ENCODE measurements at places on chromosomes 2 and 18.

- no peak for DNase-seq
These were observed 115.5 kb downstream of the TWIST2 start for GRCh38 chr2:238963161-238963970.

GRCh38 chr2:165631089-165631488, 161.6 kb downstream of the CSRNP3 start:
- no peak for DNase-seq

GRCh38 chr2:37324536-37324785, 172 bp downstream of the PRKD3 start:
- DNase-seq = no peak

DNA sequence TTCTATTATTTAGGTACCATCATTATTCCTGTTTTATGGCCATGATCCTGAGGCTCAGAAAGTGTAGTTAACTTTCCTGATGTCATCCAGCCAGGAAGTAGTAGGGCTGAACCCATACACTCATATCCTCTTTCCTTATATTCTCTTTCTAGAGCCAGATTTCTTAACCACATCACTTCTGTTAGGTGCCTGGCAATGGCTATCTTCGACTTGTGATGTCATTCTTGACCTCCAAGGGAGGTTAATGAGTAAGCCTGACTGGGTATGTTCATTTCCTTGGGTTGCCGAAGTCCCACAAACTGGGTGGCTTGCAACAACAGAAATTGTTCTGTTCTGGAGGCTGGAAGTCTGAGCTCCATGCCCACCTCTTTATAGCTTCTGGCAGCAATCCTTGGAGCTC, 43.4 kb downstream of the ITGB6 start:
- peak; percentile 63 for DNase-seq

GRCh38 chr2:8678731-8679566, 2.9 kb upstream of the ID2 start:
- DNase-seq = peak; percentile 76

GRCh38 chr18:13270279-13270855, 51.8 kb downstream of the LDLRAD4 start:
- DNase-seq = no peak

- no peak for DNase-seq
These were observed 93.0 kb upstream of the MYO3B start for GRCh38 chr2:170084820-170085491.

GRCh38 chr2:157312866-157313486, 12.6 kb downstream of the ERMN start:
- no peak for DNase-seq

GRCh38 chr2:11764359-11764758, 17.9 kb downstream of the LPIN1 start:
- DNase-seq = no peak

- no peak for DNase-seq
These were observed 73.8 kb upstream of the ITM2C start for GRCh38 chr2:230790981-230791380.

DNA sequence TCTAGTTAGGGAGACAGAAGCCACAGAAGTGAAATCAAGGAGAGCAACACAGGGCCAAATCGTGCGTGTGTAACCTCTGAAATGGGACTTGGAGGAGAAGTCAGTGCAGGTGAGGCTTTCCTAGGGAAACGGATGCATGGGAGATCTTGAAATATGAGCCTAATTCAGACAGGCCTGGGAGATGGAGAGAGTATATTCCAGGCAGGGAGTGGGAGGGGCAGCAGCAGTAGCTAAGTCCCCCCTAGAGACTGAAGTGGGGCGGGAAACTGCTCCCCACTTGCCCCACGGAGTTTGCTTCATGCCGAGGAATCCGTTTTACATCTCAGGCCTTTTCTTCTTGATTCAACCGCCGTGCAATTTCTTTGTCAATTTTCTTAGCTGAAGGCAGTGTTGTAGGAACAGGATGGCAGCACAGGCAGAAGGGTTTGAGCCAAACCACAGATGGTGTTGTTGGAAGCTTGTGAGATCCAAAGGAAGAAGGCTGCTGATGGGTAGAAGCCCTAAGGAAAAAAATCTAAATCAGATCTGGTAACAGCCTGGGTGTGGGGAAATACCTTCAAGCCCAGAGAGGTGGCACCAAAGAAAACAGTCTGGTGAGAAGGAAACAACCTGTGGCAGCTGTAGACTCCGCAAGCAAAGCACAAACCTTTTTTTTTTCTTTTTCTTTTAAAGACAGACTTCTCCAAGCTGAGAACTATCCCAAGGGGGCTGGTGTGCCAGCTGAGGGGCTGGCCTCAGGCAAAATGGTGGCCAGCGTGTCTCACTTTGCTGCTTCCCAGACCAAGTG, 40.2 kb downstream of the EPAS1 start:
- no peak for DNase-seq

DNA sequence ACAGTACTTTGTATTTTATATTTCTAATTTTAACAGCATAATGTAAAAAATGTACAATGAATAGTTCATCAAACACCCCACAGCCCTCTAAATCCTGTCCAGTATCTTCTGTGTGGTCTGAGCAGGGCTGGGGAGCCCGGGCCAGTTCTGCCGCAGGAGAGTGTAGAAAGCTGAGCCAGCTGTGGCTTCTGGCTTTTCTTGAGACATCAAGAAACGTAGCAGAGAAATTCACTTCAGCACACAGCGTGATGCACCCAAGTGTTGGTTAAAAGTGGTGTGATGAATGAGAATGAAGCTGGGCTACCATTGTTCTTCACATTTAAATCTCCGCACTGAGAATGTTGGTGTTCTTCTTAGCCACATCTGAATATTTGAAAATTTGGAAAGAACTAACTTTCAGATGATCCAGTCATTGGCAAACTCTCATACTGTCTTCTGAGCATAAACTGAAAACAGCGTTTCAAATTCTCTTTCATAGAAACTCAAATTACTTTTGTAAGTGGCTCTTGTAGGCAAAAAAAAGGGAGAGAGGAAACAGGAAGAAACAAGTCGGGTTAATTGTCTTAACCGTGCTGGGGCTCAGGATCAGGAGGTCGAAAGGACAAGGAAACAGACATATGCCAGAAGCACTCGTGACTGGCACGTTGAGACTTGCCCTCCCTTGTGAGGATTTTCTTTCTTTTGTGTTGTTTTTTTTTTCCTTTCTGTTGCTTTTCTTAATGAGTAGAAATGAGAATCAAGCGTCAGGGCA, 23.4 kb upstream of the TMEM87B start:
- peak; percentile 55 for DNase-seq

DNA sequence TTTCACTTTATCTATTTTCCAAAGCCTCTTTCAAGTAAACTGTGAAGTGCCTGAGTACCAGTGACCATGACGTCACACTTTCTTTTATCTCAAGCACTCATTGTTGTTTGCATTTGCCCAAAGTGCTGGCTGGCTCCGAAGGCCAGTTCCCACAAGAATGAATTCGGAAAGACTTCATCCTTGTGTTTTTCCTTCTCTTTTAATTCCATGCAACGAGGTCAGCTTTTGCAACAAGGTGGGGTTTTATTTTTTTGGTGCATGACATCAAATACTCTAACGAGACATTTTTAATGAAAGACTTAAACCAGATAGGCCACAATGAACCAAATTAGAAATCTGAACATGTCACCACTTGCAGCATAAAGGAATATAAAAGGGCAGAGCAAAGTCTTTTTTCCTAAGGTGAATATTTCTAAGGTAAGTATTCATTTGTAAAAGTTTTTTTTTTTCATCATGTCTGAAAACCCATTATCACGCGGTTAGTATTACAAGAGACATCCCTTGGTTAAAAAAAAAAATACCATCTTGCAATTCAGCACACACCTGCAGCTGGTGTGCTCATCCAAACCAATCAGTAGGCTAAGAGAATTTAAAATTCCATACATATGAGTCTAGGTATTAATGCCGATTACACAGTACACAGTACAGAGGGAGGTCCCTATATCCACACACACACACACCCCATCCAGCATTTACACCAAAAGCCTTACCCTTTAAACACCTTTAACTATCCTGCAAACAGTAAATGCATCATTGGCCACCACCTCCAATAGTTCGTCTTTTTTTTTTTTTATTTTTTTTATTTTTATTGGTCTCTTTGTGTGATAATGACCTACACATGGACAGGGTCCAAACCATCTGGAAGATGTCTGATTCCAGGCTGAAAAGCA, 2.3 kb downstream of the ARL4C start:
- DNase-seq = no peak

GRCh38 chr18:3526421-3527354, 76.7 kb downstream of the TGIF1 start:
- no peak for DNase-seq

DNA sequence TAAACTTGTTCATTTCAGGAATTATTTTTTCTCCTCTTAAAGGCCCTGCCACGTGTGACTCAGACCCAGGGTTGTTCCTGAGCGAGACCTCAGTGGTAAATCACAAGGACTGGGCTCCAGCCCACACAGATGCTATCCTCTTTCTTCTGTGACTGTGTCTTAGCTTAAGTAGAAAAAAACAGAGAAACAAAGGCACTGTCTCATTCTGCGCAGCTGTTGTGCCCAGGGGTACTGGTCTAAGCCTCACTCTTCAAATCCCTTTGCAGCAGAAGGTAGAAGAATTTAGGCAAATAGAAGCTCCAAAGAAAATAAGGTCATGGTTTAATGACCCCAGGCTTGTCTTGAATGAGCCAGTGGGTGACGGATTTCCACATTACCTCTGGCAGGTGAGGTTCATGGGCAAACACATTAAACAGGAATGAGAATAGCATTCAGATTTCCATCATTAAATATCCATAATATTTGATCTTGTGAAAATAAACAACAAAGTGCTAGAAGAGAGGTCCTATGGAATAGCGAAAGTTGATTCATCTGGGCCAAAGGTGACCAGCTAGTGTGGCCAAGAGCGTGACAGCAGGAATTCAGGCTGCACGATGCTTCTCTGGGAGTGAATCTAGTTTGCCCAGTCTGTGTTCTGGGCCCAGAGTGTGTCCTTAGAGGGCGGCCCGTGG, 63.3 kb downstream of the LIPG start:
- DNase-seq = no peak

DNA sequence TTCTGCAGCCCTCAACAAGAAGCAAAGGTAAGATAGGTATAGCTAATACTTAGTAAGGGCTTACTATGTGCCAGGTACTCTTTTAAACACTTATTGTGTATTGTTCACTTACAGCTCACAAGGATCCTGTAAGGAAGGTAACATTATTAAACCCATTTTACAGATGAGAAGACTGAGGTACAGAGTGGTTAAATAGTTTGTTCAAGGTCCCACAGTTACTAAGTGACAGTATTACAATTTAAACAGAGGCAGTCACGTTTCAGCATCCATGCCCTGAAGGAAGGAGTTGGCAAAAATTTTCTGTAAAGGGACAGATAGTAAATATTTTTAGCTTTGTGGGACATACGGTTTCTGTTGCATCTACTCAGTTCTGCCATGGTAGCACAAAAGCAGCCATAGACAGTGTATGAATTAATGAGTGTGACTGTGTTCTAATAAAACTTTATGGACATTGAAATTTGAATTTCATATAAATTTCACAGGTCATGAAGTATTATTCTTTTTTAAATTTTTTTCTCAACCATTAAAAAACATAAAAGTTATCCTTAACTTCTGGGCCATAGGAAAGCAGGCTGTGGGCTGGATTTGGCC, 75.7 kb downstream of the LTBP1 start:
- DNase-seq = no peak

DNA sequence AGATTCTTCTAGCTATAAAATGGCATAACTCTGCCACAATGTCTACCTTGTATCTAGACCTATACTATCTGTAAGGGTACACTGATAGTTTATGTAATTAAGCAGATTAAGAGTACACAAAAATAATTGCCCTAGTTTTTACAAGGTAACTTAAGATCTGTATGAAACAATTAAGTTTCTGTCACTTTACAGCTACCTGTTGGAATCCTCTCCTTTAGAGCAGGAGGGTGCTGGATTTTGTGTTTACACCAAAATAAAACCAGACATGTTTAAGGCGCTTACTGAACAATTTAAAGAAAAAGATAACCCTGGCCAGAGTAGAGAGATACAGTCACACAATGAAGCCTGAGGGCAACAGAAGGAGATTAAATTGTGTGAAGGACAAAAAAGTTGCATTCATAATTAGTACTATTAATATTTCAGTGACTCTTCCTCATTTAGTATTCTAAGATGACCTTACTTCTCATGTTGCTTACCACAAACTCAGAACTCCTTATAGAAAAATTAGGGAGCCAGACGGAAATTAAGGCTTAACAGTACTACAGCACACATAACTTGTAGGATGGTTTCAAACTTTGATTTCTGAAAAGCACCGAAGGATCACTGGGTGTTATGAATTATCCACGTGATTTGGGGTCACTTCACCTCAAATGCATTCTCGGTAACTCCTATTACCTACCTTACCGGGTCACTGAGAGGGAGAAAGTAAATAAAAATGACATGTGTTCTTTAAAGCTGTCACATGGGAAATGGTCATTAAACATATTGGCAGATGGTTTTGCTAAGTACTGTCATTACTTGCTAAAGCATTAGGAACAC, 1.0 kb downstream of the DARS1 start:
- no peak for DNase-seq

DNA sequence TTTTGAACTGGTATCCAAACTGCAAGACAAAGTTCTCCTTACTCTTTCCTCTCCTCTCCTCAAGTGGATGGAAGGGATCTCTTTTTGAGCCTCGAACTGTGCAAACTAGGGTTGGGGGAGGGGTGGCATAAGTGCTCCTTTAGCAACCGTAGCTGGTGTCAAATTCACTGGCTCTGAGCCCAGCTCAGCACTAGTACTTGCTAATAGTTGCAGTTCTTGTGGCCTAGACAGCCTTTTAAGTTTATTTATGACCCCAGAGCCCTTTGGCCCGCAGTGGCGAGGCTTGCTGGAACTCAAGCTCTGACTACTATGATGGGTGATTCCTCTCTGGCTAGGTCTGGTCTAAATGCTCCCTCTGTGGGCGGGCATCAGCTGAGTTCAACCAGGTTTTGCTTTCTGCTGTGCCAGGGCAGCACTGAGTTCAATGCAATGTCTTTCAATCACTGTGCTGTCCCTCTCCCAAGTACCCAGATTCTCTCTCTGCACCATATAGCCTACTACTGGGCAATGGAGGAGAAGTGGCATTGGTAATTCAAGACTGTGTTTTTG, 528.4 kb upstream of the SYT4 start:
- no peak for DNase-seq

- DNase-seq = no peak
These were observed 270.0 kb upstream of the TCF4 start for GRCh38 chr18:55857956-55858355.

GRCh38 chr2:204892506-204893255, 347.4 kb downstream of the PARD3B start:
- no peak for DNase-seq

GRCh38 chr2:224908818-224909217, 133.4 kb downstream of the DOCK10 start:
- DNase-seq = no peak

GRCh38 chr2:102331311-102331980, 20.1 kb downstream of the IL1RL1 start:
- no peak for DNase-seq

- DNase-seq = no peak
These were observed 14.0 kb downstream of the PXDN start for GRCh38 chr2:1730015-1730927.

- DNase-seq = no peak
These were observed 51.2 kb downstream of the NEDD4L start for GRCh38 chr18:58095222-58095621.
